Hepatocyte (in vitro differentiated cells): ENCODE measurements at places on chromosomes 1 and 21.

GRCh38 chr1:164602480-164603093 lies 43.6 kb downstream of the PBX1 start:
- peak overlapping the region; percentile 92 for H3K27ac ChIP-seq
- no peaks in the 10 kb centered on the region for H3K36me3 ChIP-seq
- DNase-seq, result peak; percentile 66
- H3K27me3 ChIP-seq, result no peaks in the 10 kb centered on the region
- H3K4me1 ChIP-seq, result peaks cover 52% of the 10 kb centered on the region

DNA sequence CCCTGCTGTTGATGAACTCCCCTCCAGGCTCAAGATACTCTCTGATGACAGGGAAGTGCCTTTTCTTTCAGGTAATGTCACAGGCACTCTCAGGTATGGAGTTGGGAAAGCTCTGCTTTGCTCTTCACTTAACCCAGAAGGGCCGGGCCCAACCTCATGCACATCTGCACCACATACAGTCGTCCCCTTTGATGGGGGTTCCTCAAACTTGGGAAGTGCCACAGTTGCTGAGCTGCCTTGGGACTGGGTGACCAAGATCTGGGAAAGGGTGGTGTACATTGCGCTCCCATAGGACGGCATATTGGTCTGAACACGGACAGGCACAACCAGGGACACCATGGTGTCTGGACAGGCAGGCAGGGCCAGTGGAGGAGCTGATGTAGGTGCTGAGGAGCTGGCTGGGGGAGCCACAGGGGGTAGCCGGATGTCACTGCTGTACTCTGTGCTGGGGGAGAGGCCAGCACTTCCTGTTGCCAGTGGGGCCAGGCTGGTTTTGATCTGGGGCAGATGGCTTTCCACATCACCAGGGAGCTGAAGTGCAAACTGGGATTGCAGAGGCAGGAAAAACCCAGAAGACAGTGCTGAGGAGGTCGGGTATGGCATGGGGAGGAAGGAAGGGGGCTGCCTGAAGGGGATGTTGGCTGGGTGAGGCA lies 96.2 kb upstream of the EDN2 start:
- no peak overlapping the region for H3K27ac ChIP-seq
- H3K4me3 ChIP-seq, result no peak overlapping the region
- no peak for DNase-seq
- no peaks in the 10 kb centered on the region for H3K4me1 ChIP-seq
- no peaks in the 10 kb centered on the region for H3K27me3 ChIP-seq

DNA sequence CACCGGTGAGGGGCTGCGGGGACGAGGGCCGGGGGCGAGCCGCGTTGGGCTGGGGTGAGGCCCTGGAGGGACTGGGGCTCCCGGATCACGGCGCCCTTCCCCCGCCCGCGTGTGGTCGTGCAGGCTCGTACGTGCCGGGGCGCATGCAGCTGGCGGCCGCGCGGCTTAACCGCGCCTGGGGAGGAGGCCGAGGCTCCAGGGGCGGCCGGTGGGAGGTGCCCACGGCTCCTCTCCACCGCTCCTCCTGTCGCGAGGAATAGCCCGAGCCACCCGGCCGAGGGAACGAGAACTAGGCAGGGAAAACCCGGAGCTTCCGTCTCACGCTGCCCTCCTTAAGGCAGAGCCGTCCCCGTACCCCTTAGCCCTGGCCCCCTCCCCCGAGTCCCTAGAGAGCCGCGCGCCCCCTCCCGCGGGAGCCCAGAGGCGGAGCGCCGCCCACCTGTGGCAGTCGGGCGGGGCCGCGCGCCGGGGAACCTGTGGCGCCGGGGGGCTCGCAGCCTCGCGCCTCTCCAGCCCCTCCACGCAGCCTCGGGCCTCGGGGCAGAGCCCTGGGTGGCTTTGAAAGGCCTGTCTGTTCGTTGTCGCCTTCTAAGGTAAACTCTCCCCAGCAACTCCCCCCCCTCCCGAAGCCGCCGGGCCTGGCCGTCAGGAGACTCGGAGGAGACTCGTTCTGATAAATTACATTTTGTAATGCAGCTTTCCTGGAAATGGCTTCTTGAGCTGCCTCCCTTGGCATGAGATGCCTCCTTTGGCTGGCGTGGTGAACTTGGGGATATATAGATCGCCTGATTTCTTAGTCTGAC lies 746 bp downstream of the AK4 start:
- peak; percentile 69 for DNase-seq
- H3K27me3 ChIP-seq, result peaks cover 10% of the 10 kb centered on the region
- peak overlapping the region; percentile 69 for H3K4me3 ChIP-seq
- peaks cover 4% of the 10 kb centered on the region for H3K4me1 ChIP-seq
- no peaks in the 10 kb centered on the region for H3K36me3 ChIP-seq
- peak overlapping the region; percentile 78 for H3K27ac ChIP-seq

GRCh38 chr1:210662291-210663050 lies 333.8 kb downstream of the HHAT start:
- no peak for DNase-seq
- no peaks in the 10 kb centered on the region for H3K36me3 ChIP-seq
- H3K27ac ChIP-seq, result no peak overlapping the region
- H3K27me3 ChIP-seq, result peaks cover 10% of the 10 kb centered on the region
- H3K4me1 ChIP-seq, result no peaks in the 10 kb centered on the region

DNA sequence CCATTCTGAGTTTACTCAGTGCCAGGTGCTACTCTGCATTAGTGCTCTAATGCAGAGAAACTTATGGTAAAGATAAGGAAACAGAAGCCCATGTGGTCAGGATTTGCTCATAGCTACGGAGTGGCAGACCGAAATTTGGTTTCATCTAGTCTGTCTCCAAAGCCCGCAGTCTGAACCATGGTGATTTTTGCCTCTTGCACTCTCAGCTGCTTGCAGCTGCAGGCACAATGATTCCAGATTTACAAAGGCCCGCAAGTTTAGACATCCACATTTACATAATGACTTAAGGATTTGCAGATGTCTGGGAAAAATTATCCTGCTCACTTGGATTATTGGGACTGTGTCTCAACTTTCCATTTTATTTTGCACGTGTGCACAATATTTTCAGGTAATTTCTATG lies 161.3 kb upstream of the KCNJ6 start:
- no peaks in the 10 kb centered on the region for H3K4me1 ChIP-seq
- no peak overlapping the region for H3K4me3 ChIP-seq
- no peak for DNase-seq
- no peaks in the 10 kb centered on the region for H3K27me3 ChIP-seq

DNA sequence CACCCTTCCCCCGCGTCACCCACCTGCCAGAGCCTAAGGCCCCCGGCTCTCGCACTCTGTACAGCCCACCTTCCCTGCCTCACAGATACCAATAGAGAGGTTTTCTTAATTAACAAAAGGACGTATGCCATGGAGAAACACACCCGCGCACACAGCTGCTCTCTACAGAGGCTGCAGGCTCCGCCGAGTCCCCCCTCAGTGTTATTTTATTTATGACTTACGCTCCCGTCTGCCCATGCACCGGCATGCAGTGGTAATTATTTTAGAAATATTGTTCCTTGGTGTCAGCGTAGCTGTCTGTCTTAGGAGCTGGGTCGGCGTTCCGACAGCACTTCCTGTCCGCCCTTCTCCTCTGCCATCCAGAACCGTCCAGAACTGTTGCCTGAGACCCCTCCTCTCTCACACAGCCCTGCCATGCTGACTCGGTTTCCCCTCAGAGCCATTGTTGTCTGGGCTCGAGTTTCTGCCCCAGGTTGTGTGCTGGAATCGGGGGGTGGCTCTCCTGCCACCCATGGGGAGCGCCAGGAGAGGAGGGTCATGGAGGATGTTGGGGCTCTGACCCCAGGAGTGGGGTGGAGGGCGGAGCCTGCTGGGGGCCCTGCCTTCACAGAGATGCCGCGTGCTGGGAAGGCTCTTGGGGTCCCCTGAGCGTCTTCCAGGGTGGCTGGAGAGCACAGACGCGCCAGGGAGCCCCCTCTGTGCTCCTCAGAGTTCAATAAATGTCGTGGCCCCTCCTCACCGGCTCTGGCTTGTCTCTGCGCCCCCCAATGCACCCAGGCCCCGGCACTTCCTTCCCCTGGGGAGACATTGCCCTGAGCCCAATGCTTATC lies 39.6 kb upstream of the COL6A1 start:
- H3K27ac ChIP-seq, result no peak overlapping the region
- H3K4me1 ChIP-seq, result no peaks in the 10 kb centered on the region
- H3K27me3 ChIP-seq, result no peaks in the 10 kb centered on the region
- no peaks in the 10 kb centered on the region for H3K36me3 ChIP-seq

DNA sequence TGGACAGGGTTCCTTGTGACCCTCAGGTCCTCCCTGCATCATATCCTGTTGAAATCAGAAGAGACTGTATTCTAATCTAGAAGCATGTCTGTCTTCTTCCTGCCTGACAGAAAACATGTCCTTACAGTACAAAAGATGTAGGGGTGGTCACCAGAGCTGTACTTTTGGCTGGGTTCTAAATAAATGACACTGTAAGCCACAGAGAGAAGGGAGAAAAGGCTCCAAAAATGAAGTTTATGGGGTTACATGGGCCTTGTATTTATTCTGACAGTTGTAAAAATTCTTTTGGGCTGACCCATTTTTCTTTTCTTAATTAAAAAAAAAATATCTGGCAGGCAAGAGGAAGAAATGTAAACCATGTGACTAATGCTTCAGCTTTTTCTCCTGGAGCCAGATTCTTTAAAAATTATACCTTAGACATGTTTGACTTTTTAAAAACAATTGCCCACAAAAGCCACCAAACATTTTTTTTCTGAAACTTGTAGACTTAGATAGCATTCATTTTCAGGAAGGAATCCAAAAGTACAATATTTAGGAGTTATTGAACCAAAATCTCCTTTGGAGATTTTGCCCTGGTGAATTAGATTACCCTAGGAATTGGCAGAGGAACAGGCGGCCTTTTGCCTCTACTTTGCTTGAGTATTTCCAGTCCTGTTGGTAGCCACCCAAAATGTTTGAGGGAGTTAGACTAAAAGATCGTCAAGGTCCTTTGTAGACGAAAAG lies 17.1 kb downstream of the RGL1 start:
- H3K27me3 ChIP-seq, result no peaks in the 10 kb centered on the region
- H3K4me3 ChIP-seq, result no peak overlapping the region
- peaks cover 31% of the 10 kb centered on the region for H3K4me1 ChIP-seq
- peak overlapping the region; percentile 52 for H3K27ac ChIP-seq
- H3K36me3 ChIP-seq, result no peaks in the 10 kb centered on the region

DNA sequence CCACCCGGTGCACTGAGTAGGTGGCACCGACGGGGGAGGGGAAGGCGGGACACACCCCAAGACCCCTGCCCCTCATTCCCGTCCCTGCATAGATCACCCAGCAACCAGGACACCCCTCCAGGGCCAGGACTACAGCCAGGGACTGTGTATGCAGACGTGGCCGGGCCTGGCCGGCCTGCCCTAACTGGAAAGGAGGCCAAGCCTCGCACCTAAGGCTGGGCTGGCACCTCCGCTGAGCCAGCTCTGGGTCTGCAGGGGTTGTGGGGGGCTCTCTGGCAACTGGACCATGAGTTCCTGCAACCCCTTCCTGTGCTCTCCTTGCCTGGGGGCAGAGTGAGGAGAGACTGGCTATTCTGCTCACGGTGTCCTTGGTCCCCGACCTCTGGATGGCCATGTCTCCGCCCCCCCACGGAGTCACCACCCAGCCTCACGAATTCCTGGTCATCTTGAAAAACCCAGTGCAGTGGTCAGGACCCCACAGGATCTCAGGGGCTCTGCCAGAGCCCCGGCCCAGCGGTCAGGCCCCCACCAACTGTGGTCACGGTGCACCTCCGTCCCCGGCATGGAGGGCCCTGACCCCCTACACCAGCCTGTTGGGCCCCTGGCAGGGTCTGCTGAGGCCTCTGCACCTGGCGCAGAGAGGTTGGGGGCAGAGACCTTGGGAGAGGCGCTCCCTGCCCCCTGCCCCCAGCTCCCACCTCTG lies 1.1 kb upstream of the FNDC10 start:
- H3K4me1 ChIP-seq, result peaks cover 3% of the 10 kb centered on the region
- peaks cover 65% of the 10 kb centered on the region for H3K27me3 ChIP-seq
- no peak overlapping the region for H3K27ac ChIP-seq
- no peak overlapping the region for H3K4me3 ChIP-seq
- peak; percentile 4 for DNase-seq

DNA sequence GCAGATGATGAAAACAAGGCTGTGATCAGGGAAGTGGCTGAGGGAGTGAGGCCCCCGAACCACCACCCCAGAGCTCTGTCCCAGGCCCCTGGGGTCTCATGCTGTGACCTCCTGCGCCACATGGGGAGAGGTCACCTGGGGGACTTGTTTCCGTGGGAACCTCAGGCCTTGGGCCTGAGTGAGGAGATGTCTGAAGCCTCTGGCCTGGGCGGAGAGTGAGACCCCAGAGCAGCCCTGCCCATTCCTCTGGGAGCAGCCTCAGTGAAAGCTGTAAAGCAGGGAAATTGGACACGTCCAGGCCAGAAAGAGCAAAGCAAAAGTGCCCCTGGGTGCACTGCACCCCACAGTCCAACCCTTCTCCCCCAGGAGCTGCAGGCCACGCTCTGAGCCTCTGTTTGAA lies 16.5 kb upstream of the NPHP4 start:
- no peaks in the 10 kb centered on the region for H3K4me1 ChIP-seq
- H3K4me3 ChIP-seq, result no peak overlapping the region
- H3K27me3 ChIP-seq, result no peaks in the 10 kb centered on the region
- H3K36me3 ChIP-seq, result no peaks in the 10 kb centered on the region
- no peak for DNase-seq

GRCh38 chr21:42567214-42567555 lies 53.5 kb downstream of the SLC37A1 start:
- no peaks in the 10 kb centered on the region for H3K27me3 ChIP-seq
- H3K4me1 ChIP-seq, result no peaks in the 10 kb centered on the region
- H3K4me3 ChIP-seq, result no peak overlapping the region
- DNase-seq, result no peak

- H3K27me3 ChIP-seq, result peaks cover 6% of the 10 kb centered on the region
- H3K36me3 ChIP-seq, result no peaks in the 10 kb centered on the region
- no peak for DNase-seq
- H3K4me3 ChIP-seq, result no peak overlapping the region
- no peak overlapping the region for H3K27ac ChIP-seq
These were observed 41.1 kb upstream of the ZNF124 start for GRCh38 chr1:247212627-247213617.

- H3K27me3 ChIP-seq, result no peaks in the 10 kb centered on the region
- H3K36me3 ChIP-seq, result no peaks in the 10 kb centered on the region
- no peak overlapping the region for H3K4me3 ChIP-seq
- no peak overlapping the region for H3K27ac ChIP-seq
- H3K4me1 ChIP-seq, result no peaks in the 10 kb centered on the region
- DNase-seq, result no peak
These were observed 17.0 kb downstream of the MKNK1 start for GRCh38 chr1:46587069-46587468.

- H3K27me3 ChIP-seq, result no peaks in the 10 kb centered on the region
- H3K4me1 ChIP-seq, result no peaks in the 10 kb centered on the region
- H3K4me3 ChIP-seq, result no peak overlapping the region
- H3K27ac ChIP-seq, result no peak overlapping the region
- H3K36me3 ChIP-seq, result no peaks in the 10 kb centered on the region
- no peak for DNase-seq
These were observed 453.3 kb downstream of the NUF2 start for GRCh38 chr1:163774978-163775620.

DNA sequence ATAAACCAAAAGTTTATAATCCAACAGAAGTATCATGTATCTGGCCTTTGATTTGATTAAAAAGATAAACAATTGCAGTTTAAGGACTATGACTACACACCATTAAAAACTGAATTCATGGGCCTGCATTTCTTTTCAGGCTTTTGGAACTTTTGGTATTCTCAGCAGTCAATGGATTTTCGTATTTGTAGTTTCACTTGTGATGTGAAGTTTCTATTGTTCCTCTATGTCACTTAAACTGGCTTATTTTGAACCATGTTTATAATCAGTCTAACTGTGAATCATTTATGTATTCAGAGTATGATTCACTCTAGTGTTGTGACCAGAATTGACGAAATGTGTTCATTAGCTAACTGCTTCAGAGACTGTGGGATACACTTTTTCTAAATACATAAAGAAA lies 132.9 kb downstream of the COQ8A start:
- H3K27me3 ChIP-seq, result no peaks in the 10 kb centered on the region
- no peak for DNase-seq
- H3K4me3 ChIP-seq, result no peak overlapping the region
- H3K27ac ChIP-seq, result no peak overlapping the region
- H3K4me1 ChIP-seq, result no peaks in the 10 kb centered on the region
